Activated naive CD4-positive, alpha-beta T cell treated with Interleukin-2 at 50 U/mL for 16 hours (primary cell): ENCODE measurements at places on chromosomes 13 and 19.
A peak's percentile ranks its signal among the peaks of the same experiment; 100 is the strongest.

GRCh38 chr19:18098891-18099622, 1.5 kb downstream of the MAST3 start:
- peak; percentile 38 for DNase-seq

GRCh38 chr19:29675650-29676186, 10.5 kb downstream of the PLEKHF1 start:
- no peak for DNase-seq

- peak; percentile 31 for DNase-seq
Observed at GRCh38 chr13:113904411-113904810, 40.5 kb upstream of the GAS6 start.

- DNase-seq: no peak
Observed at GRCh38 chr13:33316890-33317289, 31.3 kb upstream of the STARD13 start.

DNA sequence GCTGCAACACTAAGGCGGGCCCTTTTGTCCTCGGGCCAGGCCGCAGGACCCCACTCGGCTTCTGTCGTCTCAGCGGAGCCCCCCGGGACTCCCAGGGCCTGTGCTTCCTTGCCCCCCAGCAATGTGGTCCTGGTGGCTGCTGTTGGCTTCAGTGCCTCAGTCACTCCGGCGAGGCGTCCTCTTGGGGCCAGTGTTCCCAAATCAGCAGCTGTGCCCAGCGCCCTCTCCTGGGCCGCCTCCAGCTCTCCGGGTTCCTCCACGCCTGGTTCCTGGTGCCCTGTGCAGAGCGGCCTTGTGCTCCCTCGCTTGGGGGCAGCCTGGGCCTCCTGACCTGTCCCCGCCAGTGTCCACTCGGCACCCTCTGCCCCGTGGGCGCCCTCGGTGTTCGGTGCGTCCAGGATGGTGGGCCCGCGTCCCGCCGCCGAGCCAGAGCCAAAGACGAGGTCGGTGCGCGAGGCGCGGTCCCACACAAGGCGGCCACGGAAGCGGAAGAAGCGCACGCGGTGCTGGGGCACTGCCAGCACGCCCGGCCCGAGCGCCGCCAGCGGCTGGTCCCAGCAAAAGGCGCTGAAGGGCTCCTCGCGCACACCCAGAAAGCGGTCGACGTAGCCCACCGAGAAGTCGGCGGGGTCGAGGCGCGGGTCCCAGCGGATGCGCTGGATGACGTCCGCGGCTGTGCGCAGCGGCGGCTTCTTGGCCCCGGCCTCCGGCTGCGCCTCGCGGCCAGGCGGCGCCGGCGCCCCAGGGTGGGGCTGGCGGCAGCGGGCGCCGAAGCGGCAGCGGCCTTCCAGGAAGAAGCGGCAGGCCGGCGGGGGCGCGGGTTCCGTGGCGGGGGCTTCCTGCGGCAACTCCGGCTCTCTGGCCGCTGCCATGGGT, 685 bp downstream of the LENG9 start:
- DNase-seq: peak; percentile 67

DNA sequence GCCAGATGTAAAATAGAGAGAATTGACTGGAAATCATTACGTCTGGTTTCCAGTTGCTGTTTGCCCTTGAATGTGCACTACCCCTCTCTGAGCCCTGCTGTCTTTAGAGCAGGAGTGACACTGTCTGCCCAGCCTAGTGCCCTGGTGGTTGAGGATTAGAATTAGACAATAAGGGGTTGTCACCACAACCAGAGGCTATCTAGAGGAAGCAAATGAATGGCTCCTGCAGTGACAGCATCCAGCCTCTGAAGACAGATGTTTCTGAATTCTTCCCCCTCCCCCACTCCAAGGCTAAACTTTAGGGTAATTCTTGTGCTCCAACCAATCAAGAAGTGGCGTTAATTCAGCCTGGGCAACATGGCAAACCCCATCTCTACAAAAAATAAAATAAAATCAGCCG, 2.0 kb downstream of the RAB8A start:
- DNase-seq: no peak

- DNase-seq: no peak
Observed at GRCh38 chr19:16288544-16288943, 36.1 kb upstream of the KLF2 start.

GRCh38 chr13:103100830-103101229, 34.6 kb upstream of the SLC10A2 start:
- DNase-seq: no peak

DNA sequence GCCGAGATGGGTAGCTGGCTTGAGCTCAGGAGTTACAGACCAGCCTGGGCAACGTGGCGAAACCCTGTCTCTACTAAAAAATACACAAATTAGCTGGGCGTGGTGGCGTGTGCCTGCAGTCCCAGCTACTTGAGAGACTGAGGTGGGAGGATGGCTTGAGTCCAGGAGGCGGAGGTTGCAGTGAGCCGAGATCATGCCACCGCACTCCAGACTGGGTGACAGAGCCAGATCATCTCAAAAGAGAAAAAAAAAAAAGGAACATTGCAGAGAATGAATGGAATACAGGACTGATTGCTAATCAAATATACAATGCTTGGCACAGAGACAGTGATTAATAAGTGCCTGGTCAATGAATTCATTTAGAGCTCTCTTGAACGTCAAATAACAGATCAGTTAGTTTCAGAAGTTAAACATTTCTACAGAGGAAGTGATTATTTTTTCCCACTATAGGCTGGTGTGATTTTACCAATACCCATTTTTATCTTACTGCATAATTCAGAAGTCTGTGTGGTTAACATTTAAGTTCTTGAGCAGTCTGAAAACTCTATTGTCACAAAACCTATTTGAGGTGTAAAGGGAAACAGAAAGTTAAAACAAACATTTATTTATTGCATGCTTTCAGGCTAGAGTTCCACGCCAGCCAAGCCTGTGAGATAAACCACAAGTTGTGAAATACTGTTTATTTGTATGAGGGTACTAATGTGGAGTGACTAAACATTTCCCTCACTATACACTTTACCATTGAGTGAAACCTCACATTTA, 7.7 kb upstream of the TBC1D4 start:
- DNase-seq: no peak

- DNase-seq: no peak
Observed at GRCh38 chr13:86446311-86446710, 647.1 kb upstream of the SLITRK6 start.

DNA sequence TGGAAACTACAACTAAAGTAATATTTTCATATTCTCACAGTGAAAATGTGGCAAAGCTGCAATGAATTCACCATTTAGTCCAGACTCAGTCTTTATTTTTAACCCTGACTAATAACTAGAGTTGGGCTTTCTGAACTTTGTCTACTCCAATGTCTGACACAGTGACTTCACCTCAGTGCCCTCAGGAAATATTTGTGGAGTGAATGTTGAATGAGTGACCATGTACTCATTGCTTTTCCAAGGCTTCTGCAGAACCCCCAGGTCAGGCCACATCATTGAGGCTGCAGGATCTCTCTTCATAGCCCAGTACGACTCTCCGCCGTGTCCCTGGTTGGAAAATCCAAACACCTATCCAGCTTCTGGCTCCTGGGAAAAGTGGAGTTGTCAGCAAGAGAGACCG, 1.8 kb downstream of the ZNF175 start:
- DNase-seq: no peak

DNA sequence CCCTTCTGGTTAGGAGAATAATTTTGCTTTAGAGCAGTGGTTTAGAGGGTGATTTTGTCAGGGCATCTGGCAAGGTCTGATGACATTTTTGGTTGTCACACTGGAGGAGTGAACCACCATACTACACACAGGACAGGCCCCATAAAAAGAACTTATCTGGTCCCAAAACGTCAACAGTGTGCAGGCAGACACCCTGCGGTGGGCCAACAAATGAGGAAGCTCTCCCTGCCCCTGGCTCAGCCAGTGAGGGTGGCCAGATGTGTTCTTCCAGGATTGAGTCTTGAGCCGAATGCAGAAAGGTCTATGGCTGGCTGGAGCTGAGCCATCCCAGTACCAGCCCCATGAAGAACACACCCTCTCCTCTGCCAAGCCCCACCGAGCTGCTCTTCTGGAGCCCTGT, 149.2 kb downstream of the MIPEP start:
- no peak for DNase-seq

GRCh38 chr13:77222909-77223308, 104.0 kb downstream of the MYCBP2 start:
- DNase-seq: no peak

GRCh38 chr19:19630062-19630414, 2.0 kb upstream of the LPAR2 start:
- DNase-seq: no peak

DNA sequence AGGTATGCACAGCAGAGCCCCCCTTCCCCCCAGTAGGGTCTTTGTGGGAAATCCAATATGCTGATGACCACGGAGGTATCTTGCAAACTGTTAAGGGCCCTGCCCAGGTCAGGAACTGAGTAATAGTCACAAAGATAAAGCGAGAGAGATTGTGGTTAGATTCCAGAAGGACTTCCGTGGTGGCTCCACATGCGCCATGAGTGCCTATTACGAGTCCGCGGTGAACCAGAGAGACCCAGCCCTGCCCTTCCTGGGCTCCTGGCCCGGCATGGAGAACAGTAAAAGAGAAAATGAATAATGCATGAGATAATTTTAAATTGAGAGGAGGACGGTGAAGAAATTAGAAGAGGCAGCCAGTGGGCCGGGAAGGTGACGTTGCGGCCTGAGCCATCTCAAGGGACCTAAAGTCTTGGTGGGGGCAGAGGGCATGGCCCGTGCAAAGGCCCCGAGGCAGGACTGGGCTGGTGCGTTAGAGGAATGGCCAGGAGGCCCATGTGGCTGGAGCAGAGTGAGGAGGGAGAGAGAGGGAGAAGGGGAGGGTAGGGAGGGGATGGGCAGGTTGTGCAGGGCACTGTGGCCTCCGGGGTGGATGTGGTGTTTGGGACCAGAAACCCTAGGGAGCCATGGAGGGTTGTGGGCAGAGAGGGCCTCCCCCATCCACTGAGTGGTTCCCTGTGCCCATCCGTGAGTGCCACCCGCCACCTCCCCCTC, 46.6 kb upstream of the NFIC start:
- DNase-seq: no peak

DNA sequence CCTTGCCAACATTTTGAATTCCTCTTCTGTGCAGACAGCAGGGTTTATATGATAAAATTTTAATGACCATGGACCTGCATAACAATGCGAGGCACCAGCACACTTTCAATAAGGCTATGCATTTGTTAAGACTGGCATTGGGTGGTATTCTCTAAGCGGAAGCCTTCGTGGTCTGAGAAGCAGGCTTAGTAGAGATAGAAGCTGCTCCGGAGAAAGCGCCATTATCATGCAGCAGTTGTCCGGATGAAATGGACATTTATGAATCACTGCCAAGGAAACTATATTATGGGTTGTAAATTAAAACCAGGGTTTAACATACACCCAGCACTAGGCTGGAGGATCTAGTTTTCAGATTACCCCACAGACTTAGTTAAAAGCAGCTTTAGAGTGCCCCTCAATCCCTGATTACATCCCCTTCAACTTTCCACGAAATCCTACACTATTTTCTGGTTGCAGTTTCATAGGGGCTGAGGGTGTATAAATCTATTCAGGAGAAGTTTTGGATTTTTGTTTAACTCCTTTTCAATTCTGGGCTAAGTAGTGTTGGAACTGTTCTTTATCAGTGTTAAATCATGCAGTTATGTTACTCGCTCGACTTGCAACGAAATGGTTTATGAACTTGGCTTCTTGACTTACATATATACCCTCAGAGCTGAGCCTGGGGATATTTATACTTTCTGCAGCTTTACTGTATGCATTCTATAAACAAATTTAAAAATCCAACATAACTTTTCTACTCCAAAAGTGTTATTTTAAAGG, 193.3 kb downstream of the PCDH9 start:
- no peak for DNase-seq

GRCh38 chr19:43778651-43779050, 2.1 kb downstream of the KCNN4 start:
- DNase-seq: no peak

DNA sequence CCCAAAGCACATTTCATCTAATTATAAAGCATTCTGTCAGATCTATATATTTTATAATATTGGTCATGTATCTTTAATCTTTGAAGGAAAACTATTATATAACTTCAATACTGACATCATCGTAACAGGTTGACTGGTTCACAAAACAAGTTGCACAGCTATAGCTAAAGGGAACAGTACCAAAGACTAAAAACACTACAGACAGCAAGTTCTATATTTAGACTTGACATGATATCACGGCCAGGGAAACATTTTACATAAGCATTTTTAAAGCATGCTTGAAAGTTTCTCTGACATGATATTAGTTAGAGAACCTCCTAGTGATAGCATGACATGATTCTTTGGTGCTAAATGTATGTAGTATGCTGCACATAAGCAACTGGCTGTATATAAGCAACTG, 182.5 kb downstream of the NDFIP2 start:
- no peak for DNase-seq

GRCh38 chr19:11061952-11062351, 27.3 kb upstream of the LDLR start:
- DNase-seq: no peak

DNA sequence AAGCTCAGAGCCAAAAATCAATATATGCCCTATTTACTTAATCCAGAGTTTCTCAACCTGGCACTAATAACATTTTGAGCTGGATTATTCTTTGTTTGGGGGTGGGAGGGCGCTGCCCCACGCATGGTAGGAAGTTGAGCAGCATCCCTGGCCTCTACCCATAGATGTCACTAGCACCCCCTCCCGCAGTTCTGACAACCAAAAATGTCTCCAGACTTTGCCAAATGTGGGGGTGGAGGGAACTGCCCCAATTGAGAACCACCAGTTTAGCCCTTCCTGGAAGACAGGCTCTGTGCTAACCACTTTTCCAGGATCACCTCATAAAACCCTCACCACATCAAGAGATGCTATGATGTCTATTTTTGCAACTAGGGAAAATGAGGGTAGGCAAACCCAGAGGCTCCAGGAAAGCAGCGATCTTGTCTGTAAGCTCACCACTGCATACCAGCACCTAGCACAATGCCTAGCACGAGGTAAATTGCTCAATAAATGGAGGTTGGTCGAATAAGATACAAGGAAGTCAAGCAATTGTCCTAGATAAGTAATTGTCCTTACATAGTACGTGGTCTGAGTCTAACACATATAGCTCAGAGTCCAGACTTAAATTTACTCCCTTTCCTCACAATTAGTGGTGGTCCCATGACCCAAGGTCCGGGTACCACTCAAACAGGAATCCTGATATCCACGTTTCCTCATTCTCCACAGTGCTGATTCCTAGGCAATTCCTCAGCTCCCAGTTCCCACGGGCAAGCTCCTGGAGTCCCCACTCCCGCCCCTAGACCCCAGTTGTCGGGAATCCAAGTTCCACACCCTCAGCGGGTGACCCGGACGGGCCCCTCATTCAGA, 892 bp downstream of the TRIR start:
- peak; percentile 45 for DNase-seq

DNA sequence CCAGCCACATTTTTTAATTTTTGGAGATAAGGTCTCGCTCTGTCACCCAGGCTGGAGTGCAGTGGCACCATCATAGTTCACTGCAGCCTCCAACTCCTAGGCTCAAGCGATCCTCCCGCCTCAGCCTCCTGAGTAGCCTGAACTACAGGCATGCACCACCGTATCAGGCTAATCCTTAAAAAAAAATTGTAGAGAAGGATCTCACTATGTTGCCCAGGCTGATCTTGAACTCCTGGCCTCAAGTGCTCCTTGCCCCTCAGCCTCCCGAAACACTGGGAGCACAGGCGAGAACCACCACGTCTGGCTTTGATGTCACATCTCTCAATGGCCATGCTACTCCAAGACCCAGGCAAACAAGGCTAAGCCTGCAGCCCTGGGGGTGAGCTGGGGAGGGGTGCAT, 21.2 kb downstream of the PRKCSH start:
- no peak for DNase-seq

- no peak for DNase-seq
Observed at GRCh38 chr13:40780822-40781401, 8.5 kb upstream of the SLC25A15 start.
